ENCODE measurements at places on chromosomes 5 and 9.

GRCh38 chr5:149381986-149382338 lies 2.9 kb upstream of the IL17B start:
- no peak for DNase-seq

DNA sequence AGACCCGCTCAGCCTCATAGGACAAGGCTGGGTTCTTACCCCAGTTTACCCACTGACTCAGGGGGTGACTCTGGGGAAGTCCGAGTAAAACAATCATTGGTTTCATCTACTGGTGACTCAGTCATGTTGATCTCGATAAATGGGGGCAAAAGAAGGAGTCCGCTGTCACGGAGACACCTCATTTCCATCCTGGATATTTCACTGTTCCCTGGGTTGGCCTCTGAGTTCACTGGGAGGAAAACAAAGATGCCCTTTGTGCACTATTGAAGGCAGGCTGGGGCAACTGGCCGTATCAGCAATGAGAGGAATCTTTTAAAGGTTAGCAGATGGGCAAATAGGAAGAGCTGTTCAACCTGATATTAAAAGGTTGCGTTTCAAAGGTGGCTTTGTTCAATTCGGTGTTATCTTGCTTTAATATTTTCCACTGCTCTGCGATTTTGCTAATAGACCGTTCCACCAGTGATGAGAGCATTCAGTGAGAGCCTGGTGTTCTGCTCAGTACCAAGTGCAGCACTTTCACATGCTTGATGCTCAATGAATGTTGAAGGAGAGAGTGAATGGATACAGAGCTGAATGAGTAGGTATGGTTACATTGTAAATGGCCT lies 110.2 kb upstream of the EGFLAM start:
- DNase-seq = no peak

- no peak for DNase-seq
These were observed 90.7 kb upstream of the DHFR start for GRCh38 chr5:80745490-80745889.

GRCh38 chr5:113380807-113381326 lies 53.9 kb downstream of the TSSK1B start:
- DNase-seq = no peak

DNA sequence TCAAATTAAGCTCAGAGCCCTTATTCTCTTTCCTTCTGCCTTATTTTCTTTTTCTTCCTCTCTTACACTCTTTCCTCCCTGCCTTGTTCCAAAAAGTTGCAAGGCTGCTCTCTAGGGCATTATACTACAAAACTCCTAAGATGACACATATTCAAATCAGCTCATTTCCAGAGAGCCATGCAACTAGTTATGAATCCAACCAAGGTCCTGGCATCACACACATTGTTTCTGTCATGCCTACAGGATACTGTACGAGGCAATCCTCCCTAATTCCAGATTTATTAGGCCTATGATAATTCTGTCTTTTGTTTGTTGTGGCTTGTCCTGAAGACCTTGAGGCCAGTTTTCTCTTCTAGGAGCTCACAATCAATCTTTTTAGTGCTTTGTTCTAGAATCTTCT lies 87.0 kb upstream of the TBCA start:
- DNase-seq = no peak

- no peak for DNase-seq
These were observed 61.9 kb upstream of the ADAMTS16 start for GRCh38 chr5:5078009-5078897.

DNA sequence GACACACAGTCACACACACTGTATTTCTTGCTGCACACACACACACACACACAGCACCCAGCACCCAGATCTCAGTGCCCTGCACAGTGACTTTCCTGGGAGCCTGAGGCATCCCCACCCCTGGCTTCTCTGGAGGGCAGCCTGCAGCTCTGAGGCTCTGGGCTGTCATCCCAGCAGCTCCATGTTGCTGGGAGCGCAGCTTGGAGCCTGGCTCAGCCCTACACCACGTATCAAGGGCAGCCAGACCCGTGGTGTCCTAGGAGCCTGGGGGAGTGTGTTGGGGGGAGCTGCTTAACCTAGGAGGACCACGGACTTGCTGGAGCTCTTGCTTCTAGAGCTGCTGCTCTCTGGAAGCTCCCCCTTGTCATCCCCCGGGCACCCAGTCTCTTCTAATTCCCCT lies 5.2 kb downstream of the IER5L start:
- DNase-seq = no peak

- no peak for DNase-seq
These were observed 184.0 kb downstream of the CACNA1B start for GRCh38 chr9:138061631-138062030.

GRCh38 chr5:35046774-35047173 lies 975 bp downstream of the AGXT2 start:
- peak; percentile 49 for DNase-seq

DNA sequence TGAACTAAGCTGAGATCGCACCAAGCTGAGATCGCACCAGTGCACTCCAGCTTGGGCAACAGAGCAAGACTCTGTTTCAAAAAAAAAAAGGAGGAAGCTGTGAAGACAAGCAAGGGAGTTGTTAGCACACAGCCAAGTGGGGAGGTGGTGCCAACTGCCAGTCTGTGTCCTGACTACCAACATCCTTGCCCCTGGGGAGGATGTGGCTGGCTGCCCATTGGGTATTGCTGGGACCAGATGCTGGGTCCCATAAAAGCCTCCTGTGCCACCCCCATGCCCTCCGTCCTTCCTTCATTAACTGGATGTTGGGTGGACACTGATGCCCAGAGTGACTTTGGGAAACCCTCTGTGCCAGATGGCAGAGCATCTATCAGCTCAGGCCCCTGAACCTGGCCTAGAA lies 157.1 kb upstream of the COL5A1 start:
- DNase-seq = no peak

GRCh38 chr9:95822583-95823431 lies 52.7 kb upstream of the ERCC6L2 start:
- peak; percentile 40 for DNase-seq

GRCh38 chr5:78639791-78640190 lies 8.8 kb downstream of the LHFPL2 start:
- DNase-seq = no peak

DNA sequence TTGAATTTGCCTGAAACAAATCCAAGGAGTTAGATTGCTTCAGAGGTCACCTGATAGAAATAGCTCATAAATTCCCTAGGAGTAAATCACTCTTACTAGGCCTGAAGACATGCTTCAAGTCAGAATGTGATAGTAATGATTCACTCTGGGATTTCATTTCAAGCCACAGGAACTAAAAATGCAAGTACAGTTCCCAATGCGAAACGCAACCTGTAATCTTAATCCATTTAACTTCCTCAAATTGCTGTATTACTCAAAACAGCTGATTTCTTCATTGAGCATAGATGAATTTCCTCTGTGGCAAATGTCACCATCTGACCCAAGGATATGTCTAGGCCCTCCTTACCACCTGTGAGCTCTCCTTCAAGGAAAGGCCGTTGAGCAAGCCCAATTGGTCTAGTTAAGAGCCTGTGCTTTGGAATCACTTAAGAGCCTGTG lies 32.1 kb upstream of the IL6ST start:
- peak; percentile 60 for DNase-seq

- no peak for DNase-seq
These were observed 164.6 kb upstream of the DMRT1 start for GRCh38 chr9:676780-677438.

DNA sequence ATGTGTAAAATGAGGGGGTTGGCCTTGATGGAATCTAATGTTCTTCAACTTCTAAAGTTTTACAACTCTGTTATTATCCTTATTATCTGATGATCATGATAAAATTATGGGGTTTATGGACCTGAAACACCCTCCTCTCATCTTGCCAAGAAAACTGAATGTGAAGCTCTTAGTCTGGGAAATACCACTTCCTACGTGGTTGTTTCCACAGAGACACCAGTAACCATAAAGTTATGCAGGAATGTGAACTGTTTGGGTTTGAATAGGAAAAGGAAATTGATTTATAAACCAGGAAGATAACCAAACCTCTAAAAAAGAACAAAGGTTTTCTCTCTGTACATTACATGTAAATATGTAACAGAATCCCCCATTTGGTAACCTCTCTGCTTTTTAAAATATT lies 28.3 kb upstream of the RAI14 start:
- peak; percentile 10 for DNase-seq

- no peak for DNase-seq
These were observed 69.4 kb downstream of the C9orf50 start for GRCh38 chr9:129551393-129551973.

DNA sequence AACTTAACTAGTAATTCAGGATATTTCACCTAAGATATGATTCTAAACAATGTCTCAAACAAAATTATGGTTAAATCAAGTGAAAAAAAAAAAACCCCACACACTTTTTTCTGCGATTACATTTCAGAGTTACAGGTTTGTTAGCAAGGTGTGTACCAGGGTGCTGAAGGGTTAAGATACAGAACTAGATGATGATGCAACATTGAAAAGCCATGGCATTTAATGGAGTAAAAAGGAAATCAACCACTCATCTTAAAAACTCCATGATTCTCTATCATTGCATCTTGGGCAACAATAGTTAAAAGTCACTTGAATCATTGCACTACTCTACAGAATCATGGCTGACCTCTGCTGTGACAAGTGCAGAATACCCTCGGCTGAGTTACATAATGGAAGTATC lies 270.3 kb upstream of the EFNA5 start:
- no peak for DNase-seq

DNA sequence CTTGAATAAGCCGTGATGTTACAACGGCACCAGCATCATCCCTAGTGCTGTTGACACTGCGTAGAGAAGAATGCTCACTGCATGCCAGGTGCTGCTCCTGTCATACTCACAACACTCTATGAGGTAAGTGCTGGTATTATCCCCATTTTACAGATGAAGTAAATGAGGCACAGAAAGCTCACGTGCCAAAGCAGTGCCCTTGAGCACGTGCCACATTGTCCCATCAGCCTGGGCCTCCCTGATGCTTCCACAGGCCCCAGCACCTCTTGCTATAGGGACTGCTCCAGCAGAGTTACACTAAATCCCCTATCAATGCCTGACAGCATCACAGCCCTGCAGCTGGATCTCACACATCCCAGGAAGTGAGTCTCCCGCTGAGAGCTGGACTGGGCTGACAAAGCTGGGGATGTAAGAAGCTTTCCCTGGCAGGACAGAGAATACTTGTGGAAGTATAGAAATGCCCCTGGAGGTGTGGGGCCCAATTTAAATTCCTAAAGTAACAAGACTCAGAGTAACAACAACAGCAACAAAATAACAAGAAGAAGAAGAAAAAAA lies 216.1 kb downstream of the FSTL4 start:
- DNase-seq = no peak

DNA sequence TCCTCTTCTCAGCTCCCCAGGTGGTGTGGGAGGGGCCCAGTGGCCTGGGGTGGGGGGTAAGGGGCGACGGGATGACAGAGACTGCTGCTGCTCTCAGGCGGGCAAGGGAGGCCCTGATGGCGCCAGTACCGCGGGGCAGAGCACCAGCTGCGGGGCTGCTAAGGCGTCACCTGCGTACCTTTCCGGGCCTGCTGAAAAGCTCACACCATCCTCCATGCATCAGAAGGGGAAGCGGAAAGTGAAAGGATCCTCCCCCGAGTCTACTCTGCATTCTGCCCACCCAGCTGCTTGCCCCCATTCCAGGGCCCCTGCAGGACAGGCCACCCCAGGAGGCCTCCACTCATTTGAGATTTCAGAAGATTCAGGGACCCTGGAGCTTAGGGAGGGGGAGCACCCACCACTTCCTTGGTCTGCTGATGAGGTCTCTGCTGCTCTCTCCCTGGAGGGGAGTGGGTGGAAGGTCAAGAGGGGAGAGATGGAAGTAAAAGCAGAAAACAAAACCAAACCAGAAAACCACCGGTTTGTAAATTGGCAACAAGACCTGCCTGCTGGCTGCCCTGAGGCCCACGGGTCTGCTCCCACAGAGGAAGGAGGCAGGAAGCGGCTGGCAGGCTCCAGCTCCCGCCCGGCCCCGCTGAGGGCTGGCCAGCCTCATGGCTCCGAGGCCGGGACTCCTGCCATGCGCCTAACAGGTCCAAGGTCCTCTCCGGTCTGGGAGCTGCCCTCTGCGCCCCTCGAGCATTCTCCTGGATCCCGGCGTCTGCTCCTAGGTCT lies 33.6 kb downstream of the PRRT1B start:
- no peak for DNase-seq

GRCh38 chr9:133729617-133730281 lies 8.4 kb downstream of the SARDH start:
- no peak for DNase-seq

- no peak for DNase-seq
These were observed 974.0 kb upstream of the CDH10 start for GRCh38 chr5:25618821-25619220.

GRCh38 chr9:22240619-22241018 lies 206.0 kb upstream of the DMRTA1 start:
- DNase-seq = no peak

DNA sequence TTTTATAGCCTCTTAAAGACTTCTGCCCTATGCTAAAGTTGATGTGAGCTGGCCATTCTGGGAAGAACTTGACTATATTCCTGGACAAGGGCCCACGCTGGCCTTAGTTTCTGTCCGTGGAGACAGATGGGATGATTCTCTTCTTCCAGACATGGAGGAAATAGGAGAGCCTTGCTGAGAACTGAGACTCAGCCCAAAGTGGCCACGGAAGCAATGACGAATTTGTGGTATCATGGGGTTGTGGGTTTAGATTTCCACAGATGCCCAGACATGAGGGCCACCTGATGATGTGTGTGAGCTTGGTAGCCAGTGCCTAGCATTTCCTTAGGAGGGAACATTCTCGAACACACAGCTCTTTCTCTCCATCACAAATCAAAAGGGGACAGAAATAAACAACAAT lies 309.1 kb downstream of the NSG2 start:
- no peak for DNase-seq

GRCh38 chr5:157748760-157749461 lies 5.4 kb downstream of the LSM11 start:
- peak; percentile 46 for DNase-seq

- DNase-seq = no peak
These were observed 74.9 kb downstream of the LMX1B start for GRCh38 chr9:126688617-126689016.

- no peak for DNase-seq
These were observed 36.2 kb upstream of the PTCH1 start for GRCh38 chr9:95552814-95553546.

GRCh38 chr9:117718085-117718484 lies 13.9 kb downstream of the TLR4 start:
- no peak for DNase-seq

DNA sequence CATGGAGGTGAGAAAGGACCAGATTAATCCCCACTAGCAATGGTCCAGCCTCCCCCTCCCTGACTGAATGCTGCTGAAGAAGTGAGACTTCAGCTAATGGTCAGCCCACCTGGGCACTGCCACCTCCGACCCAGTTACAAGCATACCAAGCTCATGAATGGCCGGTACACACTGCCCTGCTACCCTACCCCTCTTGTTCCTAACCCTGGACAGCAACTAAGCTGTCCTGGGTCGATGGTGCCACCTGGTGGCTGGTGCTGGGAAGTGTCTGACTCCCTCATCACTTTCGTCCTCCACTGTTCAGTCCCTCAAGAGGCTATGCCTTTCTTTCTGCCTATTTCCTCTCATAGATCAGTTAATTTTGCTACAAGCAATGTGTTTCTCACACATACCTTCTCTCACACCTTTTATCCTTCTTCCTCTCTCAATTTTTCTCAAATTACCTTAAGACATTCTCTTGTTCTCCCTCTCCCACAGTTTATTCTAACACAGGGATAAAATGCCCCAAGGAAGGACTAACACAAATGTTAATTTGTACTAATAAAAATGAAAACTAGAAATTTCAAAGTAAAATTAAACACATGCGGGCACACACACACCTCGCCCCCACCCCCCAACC lies 42.4 kb downstream of the PAX5 start:
- DNase-seq = no peak
